ENCODE measurements at places on chromosomes 12 and 14.
A peak's percentile ranks its signal among the peaks of the same experiment; 100 is the strongest.

DNA sequence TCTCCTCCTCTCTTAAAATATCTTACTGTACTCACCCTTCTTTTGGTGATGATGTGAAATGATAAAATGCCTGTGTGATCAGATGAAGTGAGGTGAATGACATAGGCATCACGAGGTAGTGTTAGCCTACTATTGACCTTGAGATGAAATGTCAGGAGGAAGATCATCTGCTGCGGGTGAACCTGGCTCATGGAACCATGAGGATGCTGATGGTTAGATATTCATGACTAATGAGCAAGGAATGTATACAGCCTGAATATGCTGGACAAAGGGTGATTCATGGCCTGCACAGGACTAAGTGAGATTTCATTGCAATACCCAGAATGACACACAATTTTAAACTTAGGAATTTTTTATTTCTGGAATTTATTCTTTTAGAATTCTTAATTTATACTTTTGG, 89.6 kb downstream of the DAAM1 start:
- no peak for DNase-seq

DNA sequence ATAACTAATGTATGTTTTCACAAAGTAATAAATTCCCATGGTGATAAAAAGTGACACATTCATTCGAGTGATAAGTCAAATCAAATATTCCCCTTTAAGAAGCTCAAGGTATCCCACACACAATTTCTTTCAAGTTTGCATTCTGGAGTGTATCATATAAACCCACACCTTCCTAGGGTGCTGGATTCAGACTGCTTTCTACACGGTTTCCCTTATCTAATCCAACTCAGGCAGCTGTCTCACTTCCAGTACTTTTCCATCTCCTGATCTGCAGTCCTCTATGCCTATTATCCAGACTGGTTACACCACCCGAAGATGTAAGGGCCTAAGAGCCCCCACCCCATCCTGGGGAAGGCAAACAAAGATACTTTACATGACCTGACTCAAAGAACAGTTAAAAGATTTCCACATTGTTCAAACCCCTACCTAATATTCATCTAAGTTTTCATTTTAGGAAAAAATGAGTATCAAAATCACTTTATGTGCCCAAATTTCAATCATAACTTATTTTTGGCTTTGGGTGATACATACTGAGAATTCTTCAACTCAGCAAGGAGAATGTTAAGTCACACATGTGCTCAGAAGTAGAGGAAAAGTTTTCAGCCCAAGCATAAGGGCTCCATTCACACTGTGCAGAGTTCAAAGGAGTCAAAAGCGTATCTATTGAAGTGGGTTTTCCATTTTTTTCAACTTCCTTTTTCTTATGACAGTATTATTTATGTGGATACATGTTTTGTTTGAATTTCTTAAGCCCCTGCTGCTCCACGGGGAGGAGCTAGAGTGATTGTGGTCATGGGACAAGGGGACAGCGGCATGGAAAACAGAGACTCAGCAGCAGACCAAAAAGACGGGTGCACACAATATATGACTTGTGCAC, 41.8 kb downstream of the CORO1C start:
- peak; percentile 41 for DNase-seq

DNA sequence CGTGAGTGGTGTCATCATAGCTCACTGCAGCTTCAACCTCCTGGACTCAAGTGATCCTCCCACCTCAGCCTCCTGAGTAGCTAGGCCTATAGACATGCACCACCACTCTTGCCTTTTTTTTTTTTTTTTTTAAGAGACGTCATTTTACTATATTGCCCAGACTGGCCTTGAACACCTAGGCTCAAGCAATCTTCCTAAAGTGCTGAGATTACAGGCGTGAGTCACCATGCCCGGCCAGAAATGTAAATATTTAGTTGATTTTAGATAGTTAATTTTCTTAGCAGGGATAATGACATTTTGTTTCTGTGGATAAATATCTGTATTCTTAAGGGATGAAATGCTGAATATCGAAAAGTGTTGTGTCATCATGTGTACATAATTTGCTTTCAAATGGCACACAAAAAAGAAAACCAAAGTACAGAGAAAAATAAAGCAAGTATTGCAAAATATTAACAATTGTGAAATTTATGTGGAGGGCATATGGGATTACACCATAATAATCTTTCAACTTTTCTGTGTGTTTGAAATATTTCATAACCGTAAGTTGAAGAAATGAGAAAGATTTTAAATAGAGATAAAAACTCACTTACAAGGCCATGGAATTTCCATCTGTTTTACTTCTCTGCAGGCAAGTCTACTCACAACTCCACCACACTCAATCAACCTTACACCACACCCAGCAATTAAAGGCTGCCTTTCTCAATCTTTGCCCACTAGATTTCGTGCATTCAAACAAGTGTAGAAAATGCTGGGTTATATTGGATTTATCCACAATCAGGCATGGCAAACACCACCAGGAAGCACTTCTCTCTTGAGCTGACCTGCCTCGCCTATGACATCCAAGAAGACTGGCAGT, 93.7 kb downstream of the SPTSSA start:
- no peak for DNase-seq

DNA sequence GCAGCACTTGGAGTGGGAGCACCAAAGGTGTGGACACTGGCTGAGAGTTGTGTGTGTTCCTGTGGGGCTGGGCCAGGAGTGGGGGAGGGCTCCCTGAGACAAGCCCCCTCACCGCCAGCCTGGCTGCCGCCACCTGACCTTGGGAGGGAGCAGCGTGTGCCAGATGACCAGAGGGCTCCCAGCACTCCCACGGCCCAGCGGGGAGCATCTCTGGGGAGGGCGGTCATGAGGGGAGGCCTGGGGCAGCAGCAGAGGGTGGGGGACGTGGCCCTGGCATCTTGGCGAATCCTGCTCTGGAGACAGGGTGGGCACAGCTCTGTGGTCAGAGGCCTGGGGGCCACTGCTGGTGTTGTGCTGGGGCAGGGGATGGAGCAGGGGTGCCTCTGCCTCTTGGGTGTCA, 10.7 kb downstream of the CEP170B start:
- DNase-seq, result no peak

GRCh38 chr12:109878749-109879148, 1.6 kb downstream of the GLTP start:
- no peak for DNase-seq

All from hippocampal formation (tissue), 2 donors.